Natural killer cell treated with Interleukin-12 subunit alpha and Interleukin-12 subunit beta and Interleukin-15 and Interleukin-18, amount 100 ng/mL, for 72 hours (primary cell): ENCODE measurements at places on chromosomes 5 and 9.

GRCh38 chr5:2729189-2729588 is 22.3 kb downstream of the IRX2 start:
- no peak for DNase-seq

DNA sequence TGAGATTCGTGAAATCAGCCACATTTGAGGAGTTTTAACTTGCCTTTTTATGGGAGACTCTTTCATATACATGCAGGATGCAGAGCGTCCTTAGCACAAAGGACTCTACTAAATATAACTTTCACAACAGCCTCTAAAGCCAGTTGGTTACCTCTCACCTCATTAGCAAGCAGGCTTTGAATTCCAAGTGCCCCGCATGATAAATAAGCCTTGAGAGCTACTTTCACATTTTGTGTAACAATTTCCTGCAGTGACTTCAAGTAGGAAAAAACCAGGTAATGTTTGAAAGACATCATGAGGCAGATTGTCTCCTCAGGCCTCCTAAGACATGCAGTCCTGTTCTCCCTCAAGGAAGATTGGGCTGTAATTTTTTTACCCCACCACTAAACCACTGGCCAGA is 50.5 kb downstream of the RALGPS1 start:
- DNase-seq = no peak

GRCh38 chr5:139980765-139981164 is 62.3 kb downstream of the NRG2 start:
- DNase-seq = no peak

DNA sequence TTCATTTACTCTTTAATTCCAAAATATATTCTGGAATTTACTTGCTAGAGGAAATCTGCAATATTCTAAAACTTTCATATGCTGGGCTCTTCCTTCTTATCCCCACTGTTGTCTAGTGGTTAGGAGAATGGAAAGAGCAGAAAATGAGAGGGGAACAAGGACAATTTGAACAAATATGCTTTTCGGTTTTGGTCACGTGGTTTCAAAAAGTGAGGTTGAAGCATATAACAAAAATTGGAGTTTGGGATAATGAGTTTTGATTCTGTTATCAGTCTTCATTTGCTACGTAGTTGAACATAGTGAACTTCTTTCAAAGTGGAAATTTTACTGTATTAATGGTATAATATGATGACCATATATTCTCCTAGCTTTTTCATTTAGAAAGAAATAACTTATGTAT is 71.5 kb downstream of the CAMK4 start:
- DNase-seq = no peak

DNA sequence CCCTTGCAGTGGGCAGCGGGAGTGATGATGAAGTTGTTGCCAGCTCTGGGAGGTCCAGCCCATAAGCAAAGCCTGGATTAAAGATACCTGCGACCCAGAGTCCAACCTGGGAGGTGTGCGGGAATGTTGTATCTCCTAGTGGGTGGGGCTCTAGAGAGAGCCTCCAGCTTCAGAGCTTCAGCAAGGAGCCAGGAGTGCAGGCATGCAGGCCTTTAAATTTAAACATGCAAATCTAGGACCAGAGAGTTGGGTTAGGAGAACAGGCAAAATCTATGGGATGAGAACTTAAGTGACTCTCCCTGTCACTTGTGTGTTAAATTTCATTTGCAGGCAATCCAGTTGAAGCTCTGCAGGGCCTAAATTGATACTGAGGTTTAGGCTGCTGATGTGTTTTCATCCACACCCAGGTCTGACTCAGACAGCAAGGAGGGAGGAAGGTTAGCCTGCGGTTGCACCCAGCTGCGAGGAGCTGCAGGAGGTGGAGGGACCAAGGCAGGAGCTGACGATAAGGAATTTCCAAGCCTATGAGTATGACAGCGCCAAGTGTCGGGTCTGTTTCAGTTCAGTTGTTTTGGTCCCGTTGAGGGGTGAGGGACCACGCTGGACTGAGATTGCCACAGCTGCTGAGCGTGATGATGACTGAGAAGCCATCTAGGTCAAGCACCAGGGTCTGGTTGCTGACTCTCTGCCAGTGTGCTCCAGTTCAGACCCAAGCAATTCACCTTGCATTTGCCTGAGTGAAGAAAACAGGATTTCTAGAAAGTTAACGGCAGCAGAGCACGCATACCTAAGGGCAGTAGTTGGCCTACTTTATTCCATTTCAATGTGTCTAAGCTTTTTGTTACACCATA is 243.0 kb downstream of the ICE1 start:
- DNase-seq = no peak

DNA sequence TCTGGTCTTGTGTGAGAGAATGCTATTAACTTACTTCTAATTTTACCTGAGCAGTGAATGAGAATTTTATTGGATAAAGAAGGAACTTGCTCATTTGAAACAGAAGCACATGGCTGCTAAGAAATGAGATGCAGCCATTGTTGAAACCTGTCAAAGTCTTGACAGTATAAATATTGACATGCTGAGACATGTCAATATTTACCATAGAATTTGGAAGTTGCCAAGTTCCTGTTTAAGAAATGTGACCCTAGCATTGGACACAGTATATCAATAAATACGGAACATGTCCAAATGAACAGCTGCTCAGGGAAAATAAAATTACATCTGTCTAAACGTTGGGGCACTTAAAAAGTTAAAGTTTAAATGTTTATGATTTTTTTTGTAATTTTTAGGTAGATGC is 7.8 kb downstream of the XRCC4 start:
- DNase-seq = no peak

DNA sequence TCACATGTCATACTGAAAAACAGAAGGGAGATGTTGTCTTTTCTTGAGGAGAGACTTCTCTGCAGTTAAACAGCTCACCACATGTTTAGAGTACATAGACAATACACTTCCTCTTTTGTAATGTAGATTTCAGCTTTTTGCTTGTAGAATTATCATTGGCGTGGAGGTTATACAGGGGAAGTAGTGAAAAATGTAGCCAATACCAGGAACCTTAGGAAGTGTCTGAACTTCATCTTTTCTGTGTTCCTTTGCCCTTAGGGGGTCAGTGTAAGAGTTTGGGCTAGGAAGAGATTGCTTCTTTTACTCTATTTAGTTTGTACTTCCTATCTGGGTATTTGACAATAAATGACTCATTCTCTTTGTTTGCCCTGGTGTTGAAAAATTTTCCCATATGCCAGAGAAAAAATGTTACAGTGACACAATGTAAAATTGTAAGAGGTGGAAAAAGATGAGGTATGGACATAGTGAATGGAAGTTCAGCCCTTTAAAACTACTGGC is 21.0 kb upstream of the CDKN2B start:
- DNase-seq = no peak

DNA sequence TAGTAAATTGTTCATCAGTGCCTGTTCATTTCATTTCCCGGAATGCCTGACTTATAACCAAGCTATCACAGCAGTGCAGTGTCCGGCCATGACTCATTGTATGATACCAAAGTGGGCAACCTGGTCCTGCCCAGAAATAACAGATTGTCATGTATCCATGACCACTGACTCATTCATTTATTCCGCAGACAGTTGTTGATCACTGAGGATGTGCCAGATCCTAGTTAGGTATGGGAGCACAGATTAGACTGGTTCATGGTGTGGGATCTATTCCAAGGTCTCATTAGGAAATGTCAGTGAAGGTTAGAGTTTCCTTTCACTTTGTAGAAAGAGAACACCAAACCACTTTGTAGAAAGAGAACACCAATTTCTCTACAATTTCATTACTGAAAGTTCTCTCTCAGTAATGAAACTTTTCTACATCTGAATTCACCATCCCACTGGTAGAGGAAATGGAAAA is 8.7 kb downstream of the NREP start:
- no peak for DNase-seq

DNA sequence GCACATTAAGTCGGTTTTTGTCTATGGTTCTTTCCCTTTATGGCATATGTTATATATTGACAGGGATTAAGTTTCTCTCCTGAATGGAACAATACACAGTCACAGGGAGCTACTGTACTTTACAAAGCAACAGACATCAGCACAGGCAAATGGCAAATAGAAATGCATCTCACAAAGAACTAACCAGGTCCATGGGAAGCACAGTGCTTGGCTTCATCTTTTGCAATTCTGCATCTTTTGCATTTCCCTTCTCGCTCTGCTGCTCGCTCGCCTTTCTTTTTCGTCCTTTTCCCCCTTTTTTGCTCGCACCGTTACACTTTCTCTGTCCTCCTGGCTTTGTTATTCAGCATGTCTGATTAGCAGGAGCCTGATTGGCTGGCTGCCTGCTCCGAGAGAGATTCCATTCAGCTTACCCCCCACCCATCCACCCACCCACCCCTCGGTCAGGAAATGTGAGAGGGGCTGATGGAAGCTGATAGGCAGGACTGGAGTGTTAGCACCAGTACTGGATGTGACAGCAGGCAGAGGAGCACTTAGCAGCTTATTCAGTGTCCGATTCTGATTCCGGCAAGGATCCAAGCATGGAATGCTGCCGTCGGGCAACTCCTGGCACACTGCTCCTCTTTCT is at the start of gene ADAMTSL1:
ADAMTSL1 (plus strand) TSS at position 502 of the 628 bp plus-strand sequence; CDS start at position 582, 80 bp downstream.
- no peak for DNase-seq

GRCh38 chr5:73183481-73183891 is 10.5 kb downstream of the TMEM174 start:
- peak; percentile 35 for DNase-seq

DNA sequence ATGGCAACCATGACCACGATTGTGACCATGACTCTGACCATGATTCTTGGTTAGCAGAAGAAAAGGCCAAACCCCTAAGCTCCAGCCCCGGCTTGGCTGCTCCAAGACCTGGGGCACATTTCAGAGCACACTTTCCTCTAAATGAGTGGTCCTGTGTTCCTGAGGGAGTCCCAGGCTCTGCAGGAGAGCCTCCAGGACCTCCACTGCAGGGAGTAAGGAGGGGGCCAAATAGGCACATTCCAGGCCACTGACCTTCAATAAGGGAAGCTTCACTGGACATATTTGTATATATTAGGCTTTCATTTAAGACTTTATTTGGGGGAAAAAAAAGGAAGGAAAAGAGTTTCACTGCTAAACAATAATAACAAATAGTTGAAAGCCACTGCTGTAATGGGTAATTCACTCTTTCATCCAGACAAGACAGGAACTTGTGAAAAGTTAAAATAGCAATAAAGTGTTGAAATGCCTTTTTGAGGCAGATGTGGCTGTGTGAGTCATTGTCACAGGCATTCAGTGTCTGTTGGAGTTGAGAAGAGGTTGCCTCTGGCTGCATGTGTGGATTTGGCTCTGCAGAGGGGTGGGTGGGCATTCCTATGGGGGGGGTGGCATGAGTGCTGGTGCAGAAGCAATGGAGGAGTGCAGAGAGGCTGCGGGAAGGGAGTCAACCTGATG is 63.9 kb upstream of the TGFBR1 start:
- DNase-seq = no peak

DNA sequence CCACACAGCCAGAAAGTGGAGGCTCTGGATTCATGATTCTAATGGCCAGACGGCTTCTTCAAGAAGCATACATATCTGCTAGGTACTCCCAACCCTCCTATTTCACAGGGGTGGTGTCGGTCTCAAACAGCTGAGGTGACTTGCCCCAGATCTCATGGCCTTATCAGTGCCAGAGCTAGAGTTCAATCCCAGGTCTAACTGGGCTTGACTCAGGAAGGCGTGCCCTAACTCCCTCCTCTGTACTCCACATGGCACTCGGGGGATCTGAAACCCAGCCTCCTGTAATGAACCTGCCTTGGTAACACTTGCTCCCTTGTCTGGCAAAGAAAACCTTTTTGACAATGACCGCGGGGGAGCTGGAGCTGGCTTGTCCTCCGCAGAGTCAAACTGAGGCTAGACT is 2.1 kb downstream of the QRFP start:
- no peak for DNase-seq

DNA sequence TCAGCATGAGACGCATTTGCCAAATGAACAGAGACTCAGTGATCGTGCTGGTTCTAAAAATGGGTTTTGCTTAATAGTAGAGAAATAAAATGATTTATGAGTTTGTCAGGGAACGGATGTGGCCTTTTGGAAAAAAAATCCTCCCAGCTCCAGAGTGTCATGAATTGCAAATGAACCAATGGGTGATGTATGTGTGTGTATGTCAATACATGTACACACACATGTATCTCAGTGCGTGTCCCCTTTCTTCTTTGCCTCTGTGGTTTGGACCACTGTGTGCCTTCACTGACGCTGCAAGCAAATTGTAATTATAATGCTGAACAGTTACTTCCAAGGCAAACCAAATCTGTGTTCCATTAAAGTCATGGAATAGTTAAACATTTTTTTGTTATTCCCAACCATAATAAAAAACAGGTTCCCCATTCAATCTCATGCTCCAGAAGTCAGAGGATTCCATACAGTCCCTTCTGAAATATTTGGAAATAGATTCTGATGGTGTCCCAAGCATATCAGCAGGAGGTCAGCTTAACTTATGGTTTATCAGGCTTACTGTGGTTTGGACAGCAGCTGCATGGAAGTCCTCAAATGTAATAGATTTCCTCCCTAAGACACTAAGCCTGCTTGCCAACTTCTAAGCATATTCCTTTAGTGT is 630.5 kb downstream of the ACTL7B start:
- DNase-seq = no peak

GRCh38 chr5:172245046-172245445 is 38.5 kb downstream of the UBTD2 start:
- DNase-seq = no peak

DNA sequence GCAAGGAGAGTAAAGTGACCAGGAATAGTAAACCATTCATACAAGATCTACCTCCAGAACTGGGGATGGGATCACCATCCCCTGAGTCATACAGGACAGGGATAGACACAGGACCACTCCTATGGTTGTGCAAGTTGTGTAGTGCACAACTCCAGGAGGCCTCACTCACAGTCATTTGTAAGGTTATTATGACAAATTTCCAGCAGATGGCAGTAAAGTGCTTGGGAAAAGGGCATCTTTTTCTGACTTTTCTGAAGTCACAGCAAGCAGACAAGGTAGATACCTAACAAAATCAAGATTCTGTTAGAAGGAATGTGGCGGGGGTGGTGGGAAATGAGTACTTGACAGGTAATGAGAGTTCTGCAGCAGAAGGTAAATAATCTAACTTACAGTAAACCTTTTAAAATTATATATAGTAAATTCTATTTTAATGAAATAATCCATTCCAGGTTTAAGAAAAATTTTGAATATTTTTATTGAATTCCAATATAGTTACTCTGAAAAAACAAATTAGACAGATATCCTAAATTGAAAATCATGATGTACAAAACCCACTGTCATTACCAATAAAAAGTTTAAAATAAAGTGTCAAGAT is 16.7 kb upstream of the KIF27 start:
- DNase-seq = no peak
